ENCODE measurements at places on chromosomes 3 and 15. TPM values are rescaled to one million over a fixed set of nuclear protein-coding genes. Genes with fewer than 3 reads are reported as not detected.

The SLC9C1 gene
- 0.26 TPM for total RNA-seq

GRCh38 chr3:183577346-183577745, 21.8 kb upstream of the KLHL6 start:
- DNase-seq: no peak

The FAM81A gene
- 3.7 TPM for total RNA-seq

GRCh38 chr3:65539616-65540015, 499.1 kb downstream of the MAGI1 start:
- no peak for DNase-seq

- no peak for DNase-seq
Observed at GRCh38 chr15:83282776-83283137, 1.7 kb downstream of the BNC1 start.

The NR2E3 gene
- total RNA-seq: not detected

The TFRC gene
- 256 TPM for total RNA-seq

The SPATA12 gene
- total RNA-seq: not detected

The PPP1R14D gene
- not detected for total RNA-seq

DNA sequence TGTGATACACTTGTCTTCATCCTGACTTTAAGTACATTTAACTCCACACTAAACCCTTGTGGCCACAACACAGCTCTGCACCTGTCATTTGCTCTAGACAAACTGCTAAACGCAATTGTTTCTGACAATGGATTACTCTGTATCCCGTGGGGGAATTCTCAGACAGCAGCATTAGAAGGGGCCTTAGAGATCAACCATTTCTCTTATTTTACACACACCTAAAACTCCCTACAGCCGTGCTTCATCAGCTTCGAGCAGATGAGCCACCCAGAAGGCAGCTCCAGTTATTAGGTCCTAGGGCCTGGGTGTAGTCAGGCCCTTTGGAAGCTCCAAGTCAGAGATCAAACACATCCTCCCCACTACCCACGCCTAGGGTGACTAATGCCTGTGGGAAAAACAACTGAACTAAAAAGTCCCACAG, 1.3 kb upstream of the IL12A start:
- no peak for DNase-seq

DNA sequence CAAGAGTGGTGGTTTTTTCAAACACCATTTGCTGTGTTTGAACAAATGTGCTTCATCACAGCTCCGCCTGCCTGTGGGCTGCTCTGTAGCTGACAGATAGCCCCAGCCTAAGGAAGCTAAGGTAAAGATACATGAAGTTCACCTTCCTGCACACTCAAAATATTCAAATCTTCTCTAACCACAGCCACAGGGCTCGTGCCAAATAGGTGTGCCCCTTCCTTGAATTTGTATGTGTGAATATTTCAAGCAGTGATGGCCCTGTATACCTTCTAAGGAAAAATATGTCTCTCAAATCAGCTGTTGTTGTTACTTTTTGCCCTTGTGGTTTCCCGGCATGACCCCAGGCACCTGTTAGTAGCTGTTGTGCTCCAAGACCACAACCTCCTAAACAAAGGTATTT, 92.8 kb downstream of the CCNL1 start:
- DNase-seq: no peak

GRCh38 chr3:170007031-170007663, 30.6 kb upstream of the GPR160 start:
- no peak for DNase-seq

The POC1A gene
- total RNA-seq: 2.4 TPM

DNA sequence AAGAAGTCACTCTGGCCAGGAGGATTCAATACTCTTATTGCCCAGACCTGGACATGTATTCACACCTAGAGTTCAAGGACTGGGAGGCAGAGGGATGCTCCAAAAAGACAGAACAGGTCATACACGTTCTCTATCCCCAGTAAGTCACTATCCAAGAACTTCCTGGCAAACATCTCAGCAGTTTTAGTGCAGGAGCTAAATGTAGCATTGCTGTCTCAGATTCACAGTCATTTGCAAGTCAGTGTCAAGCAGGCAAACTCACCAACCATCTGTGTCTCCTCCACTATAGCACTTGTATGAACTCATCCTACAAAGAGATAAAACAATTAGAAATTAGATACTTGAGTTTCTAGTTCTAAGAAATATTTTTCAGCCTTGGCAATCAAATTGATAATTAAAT, 38.4 kb downstream of the ABHD17C start:
- no peak for DNase-seq

- no peak for DNase-seq
Observed at GRCh38 chr3:121545049-121545573, 677 bp downstream of the POLQ start.

DNA sequence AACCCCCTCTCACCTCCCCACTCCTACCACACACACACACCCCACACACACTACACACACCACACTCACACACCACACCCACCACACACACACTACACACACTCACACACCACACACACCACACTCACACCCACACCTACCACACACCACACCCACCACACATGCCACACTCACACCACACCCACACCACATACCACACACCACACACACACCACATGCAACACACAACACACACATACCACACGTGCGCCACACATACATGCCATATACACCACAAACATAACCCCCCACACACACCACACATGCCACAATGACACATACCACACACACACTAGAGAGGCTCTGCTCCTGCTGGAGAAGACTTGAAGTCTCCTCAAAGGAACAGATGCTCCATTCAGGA, 5.9 kb upstream of the ITPKA start:
- DNase-seq: no peak

The RAB7A gene
- total RNA-seq: 204 TPM

- DNase-seq: no peak
Observed at GRCh38 chr3:106257172-106257571, 388.4 kb upstream of the CBLB start.

The PLA2G4D gene
- total RNA-seq: not detected
